Heart right ventricle (tissue), 16 donors: ENCODE measurements at places on chromosomes 5 and 9. TPM values are rescaled to one million over a fixed set of nuclear protein-coding genes. Genes with fewer than 3 reads are reported as not detected.

The SH3RF2 gene
- total RNA-seq: 191 TPM

The TPD52L3 gene
- total RNA-seq: not detected

The CSNK1G3 gene
- total RNA-seq: 29.0 TPM

The TMEM8B gene
- total RNA-seq: 20.4 TPM

The SCAMP1 gene
- 26.2 TPM for total RNA-seq

The SIT1 gene
- total RNA-seq: not detected

The LSM11 gene
- total RNA-seq: 1.8 TPM

The KCNN2 gene
- 10.7 TPM for total RNA-seq

The NAIP gene
- 8.4 TPM for total RNA-seq

The MAMDC2 gene
- 4.2 TPM for total RNA-seq

The DOLPP1 gene
- 6.0 TPM for total RNA-seq

The TMEM141 gene
- 58.6 TPM for total RNA-seq

The CIZ1 gene
- 70.8 TPM for total RNA-seq

The PTGES gene
- total RNA-seq: 0.78 TPM

The SHISAL2B gene
- not detected for total RNA-seq

The ARHGEF39 gene
- 0.69 TPM for total RNA-seq

The ATP10B gene
- total RNA-seq: not detected

DNA sequence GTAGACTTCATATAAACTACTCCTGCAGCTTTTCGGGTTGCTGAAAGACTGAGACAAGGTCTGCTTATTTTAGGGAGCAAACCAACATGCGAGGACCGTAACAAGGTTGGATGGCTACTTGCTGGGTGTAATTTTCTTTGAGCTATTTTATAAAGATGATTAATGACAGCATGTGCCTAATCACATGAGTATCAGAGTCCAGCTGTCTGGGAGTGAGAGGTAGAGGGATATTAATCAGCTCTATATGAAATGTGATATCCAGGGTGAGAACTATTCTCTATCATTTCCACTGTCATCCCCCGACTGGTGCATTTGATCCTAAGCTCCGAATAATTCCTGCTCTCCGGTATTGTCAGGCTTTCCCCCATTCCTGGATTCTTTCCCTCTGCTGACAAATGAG is 193.8 kb upstream of the HMHB1 start:
- DNase-seq: no peak

GRCh38 chr9:118596374-118597015 is 772.7 kb downstream of the BRINP1 start:
- no peak for DNase-seq

DNA sequence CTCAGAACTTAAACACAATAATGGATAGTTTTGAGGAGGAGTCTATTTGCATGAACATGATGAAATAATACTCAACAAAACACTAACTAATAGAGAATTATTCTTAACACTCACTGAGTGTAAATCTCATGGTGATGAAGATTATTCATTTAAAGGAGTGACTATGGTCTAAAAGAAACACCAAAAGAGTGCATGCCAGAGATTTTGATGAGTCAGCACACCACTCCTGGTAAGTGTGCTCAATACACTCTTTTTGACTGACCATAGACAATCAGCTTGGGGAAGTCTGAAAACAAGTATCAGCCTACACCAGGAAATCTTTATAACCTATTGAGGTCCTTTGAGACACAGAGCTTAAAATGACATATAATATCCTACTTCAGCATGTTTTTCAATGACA is 6.8 kb upstream of the FST start:
- no peak for DNase-seq

GRCh38 chr5:154253807-154254206 is 63.3 kb downstream of the GALNT10 start:
- DNase-seq: no peak

GRCh38 chr5:33527696-33528095 is 86.9 kb downstream of the TARS1 start:
- DNase-seq: no peak

DNA sequence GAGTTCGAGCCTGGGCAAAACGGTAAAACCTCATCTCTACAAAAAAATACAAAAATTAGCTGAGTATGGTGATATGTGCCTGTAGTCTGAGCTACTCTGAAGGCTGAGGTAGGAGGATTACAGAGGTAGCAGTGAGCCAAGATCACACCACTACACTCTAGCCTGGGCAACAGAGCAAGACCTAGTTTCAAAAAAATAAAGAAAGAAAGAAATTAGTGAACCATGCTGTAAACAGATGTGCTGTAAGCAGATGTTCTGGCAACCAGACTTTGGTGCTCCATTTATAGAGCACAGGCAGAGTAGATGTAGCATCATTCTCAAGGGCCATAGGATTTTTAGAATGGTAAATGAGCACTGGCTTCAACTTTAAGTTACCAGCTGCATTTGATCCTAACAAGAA is 115.4 kb downstream of the ST8SIA4 start:
- no peak for DNase-seq

GRCh38 chr5:147857302-147858129 is 21.0 kb upstream of the SCGB3A2 start:
- DNase-seq: peak; percentile 42

DNA sequence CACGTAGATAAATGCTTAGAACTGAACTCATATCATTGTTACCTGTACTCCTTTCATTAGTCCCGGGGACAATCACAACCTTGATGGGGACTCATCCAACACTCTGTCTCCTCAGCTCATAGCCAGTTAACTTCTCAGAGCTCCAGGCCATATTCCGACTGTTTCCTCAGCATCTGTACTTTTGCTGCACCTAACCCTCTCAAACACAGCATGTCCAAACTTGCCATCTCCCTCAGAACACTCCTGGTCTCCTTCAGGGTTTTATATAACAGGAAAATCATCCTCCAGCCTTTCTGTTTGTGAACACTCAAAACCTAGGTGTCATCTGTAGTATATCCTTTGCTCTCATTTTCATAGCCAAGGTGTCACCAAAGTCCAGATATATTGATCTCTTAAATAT is 150.5 kb downstream of the CDH6 start:
- DNase-seq: no peak

DNA sequence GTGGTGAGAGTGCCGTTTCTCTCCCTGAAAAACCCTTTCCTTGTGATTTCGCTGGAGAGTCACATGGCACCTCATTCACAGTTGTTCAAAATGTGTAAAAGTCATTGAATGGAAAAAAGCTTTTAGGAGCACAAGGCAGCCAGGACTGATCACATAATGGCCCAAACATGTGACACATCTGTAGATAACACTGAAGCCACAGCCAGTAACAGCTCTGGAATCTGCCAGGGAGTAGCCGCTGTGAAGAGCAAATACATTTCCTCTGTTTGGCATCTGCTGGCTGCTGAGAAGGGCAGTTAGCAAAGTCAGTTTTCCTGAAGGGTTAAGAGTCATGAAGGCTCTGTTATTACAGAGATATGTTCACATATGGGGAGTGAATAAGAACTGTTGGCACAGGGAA is 271.8 kb downstream of the NNT start:
- DNase-seq: peak; percentile 6

DNA sequence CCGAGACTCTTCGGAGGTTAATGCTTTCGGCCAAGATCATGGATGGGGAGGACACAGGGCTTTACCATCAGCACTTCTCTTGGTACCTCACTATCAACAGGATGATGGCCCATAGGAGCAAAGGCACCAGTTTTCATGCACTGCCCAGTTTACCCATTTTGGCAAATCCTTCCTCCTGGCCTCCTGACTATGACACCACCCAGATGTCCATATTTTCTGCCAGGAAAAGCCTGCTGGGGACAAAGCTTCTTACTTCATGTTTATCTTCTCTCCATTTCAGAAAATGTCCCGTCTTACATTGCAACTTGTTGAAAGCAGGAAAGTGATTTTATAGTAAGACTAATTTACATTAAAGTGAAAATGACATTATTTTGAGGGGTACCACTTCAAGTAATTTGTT is 61.4 kb upstream of the GAS1 start:
- no peak for DNase-seq

DNA sequence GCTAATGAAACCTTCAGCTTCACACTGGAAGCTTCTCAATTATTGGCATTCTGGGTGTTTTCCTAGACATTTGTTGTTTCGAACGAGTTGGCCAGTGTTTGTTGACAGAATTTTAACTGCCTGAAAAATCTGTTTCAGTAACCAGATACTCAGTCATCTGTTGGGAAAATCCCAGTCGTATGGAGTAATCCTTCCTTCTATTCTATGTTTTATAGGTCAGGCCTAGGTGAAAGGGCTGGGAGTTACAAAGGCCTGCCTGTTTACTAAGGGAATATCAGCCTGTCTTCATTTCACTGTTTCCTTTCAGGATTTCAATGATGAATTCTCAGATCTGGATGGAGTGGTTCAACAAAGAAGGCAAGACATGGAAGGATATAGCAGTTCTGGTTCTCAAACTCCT is 59.9 kb downstream of the GRAMD2B start:
- DNase-seq: no peak

DNA sequence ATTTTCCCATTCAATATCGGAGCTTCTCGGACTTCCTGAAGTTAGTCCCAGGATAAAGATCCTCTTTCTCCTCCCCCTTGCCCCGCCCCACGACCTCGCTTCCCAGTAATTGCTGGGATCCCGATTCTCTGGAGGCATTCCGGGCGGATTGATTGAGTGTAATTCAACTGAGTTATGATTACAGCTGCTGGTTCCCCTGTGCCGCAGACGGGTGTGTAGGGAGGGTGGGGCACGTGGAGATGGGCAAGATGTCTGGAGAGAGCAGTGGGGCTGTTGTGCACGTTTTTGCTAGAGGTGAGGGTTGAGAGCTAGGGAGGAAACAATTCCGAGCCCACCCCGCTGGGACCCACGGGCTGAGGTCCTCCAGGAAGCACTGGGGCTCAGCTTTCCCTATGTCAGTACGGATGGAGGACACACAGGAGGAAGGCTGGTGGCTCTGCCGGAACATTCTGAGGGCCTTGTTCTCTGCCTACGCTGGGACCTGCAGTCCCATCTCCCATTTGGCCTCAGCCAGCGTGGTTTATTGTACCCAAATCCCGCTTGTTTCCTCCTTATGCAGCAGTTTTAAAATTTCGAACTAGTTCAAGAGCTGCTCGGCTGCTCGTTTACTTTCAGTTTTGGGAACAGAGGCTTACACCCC is 2.4 kb upstream of the DMRT2 start:
- no peak for DNase-seq

- DNase-seq: no peak
Observed at GRCh38 chr9:93964685-93965084, 9.5 kb upstream of the BARX1 start.

DNA sequence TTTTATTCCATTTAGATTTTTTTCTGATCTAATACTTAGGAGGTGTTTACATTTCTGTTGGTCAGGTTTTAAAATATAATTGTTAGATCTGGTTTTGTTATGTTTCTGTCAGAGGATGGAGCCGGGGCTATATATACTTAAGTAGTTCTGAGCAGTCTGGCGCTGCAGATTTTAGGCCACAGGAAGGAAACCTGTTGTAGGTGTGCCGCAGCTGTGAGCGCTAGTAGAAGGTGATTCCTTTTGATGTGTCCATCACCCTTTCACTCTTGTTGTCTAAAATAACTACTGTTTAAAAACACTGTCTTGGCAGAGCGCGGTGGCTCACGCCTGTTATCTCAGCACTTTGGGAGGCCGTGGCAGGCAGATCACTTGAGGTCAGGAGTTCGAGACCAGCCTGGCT is 17.0 kb downstream of the ZBTB34 start:
- DNase-seq: no peak

DNA sequence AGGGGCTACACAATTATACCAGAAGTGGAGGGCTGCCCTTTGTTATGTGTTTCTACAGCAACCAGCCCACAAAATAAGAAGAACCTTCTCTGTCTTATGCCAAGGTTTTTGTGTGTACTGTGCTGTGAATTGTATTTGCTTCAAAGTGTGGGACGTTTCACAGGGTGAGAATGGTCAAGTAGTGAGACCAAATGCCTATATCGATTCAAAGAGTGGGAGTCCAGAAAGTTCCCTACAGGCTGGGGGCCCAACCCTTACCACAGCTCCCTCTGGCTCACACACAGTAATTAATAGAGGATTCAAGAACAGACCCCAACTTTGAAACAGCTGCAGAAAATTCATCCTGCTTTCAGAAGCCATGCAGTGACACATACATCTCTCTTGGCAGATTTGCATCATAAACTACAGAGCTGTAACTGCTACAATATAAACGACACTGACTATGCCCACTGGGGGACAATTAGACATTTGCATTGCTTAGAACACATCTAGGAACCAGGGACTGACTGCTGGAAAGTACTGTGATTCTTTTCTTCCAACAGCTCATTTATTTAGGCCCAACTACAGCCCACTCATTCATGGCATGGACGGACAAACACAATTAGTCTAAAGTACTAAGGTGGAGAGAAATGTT is 12.8 kb downstream of the ENC1 start:
- no peak for DNase-seq

- no peak for DNase-seq
Observed at GRCh38 chr5:179061025-179061424, 852 bp downstream of the ZNF354C start.

GRCh38 chr5:139787257-139787567 is 8.4 kb upstream of the PSD2 start:
- no peak for DNase-seq

DNA sequence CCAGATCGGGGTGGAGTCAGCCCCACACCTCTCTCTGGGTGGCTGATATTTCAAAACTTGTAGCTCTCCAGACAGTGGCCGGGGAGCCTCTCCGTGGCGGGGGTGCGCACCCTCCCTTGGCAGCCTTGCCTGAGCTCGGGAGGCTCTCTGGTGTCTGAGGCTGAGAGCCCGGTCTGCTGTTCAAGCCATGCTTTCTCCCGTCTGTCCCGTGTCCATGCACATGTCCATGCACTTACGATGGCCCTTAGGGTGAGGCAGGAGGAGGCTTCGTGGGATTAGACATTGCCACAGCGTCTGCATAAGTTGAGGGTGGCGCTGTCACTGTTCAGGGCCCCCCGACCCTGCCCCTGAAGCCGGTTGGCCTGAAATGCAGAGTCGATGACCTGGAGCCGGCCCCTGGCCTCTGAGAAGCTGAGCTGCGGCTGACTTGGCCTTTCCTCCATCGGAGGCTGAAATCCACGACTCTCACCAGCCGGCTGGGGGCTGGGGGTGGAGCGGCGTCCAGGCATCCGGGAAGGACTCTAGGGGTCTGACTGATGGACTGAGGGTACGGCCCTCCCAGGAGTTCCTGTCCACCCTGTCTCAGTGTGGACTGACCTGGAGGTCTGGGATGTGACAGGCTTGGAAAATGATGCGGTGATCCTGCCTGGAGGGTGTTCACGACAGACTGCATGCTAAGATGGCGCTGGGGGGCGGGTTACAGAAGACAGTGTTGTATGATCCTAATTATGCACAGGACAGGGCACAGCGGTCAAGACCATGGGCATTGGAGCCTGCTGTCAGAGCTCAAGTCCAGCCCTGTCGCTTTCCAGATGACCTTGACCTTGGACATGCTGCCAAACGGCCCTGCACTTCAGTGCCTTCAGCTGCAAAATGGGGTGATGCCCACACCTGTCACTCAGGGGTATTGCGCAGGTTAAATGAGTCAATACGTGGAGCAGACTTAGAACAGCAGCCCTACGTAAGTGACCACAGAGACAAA is 18.3 kb upstream of the SLC2A6 start:
- no peak for DNase-seq

GRCh38 chr5:132886064-132886823 is 12.8 kb downstream of the LEAP2 start:
- no peak for DNase-seq

- no peak for DNase-seq
Observed at GRCh38 chr5:178241688-178242231, 9.2 kb upstream of the PHYKPL start.

GRCh38 chr9:98610711-98611110 is 98.0 kb downstream of the GABBR2 start:
- DNase-seq: no peak

- no peak for DNase-seq
Observed at GRCh38 chr9:96062854-96063253, 187.4 kb downstream of the ERCC6L2 start.
